ENCODE measurements at places on chromosomes 5 and 9.

DNA sequence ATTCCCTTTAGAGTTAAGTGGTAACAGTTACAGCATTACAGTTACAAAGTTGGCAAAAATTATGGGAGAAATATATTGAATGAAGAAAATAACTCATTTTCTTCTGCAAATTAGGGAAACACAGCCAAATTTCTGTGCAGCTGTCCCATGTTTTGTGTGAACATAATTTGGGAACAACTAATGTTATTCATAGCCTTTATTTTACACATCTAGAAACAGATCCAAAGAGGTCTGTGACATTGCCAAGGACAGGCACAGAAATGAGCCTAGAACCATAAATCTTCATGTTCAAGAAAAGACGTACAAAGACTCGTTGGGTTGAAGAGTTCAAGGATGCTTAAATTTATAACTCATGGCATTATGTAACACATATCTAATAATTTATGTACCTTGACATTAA is 114.1 kb upstream of the TXNDC8 start:
- DNase-seq: peak; percentile 22

DNA sequence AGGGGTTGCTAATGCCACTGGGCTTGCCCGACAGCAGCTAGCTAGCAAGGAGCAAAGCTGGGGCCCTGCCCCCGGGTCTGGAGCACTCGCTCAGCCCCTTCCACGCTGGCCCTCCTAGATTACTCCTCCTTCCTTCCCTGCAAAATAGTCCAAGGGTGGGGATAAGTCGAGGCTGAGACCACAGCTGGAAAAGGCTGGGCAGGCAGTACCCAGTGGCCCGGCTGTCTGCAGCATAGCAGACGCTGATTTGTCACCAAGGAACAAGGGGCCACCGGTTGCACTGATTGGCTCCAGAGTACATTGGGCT is 73.9 kb downstream of the ADAMTS2 start:
- DNase-seq: no peak

GRCh38 chr9:102185371-102185770 is 446.9 kb upstream of the GRIN3A start:
- no peak for DNase-seq

- DNase-seq: no peak
Measured at GRCh38 chr5:125584140-125584520, 837.7 kb upstream of the ZNF608 start.

GRCh38 chr5:1107167-1108022 is 4.5 kb downstream of the SLC12A7 start:
- no peak for DNase-seq

DNA sequence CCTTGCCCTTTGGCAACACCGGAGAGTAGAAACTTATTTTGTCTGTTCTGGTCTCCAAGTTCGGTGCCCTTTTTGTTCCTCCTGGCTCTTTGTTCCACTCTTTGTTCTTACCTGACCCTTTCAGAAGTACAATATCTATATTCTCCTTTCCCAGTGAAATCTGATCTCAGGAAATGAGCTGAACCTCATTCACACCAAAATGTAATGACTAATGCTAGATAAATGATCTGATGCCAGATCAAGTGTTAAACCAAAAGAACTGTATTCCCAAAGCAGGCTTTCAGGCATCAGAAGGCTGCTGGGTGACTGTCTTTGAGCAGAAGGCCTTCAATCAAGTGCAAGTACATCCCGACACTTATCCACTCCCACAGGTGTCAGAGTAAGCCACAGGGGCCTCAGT is 156.4 kb downstream of the SPOCK1 start:
- DNase-seq: no peak

- DNase-seq: no peak
Measured at GRCh38 chr5:132420706-132421272, 51.3 kb downstream of the SLC22A5 start.

DNA sequence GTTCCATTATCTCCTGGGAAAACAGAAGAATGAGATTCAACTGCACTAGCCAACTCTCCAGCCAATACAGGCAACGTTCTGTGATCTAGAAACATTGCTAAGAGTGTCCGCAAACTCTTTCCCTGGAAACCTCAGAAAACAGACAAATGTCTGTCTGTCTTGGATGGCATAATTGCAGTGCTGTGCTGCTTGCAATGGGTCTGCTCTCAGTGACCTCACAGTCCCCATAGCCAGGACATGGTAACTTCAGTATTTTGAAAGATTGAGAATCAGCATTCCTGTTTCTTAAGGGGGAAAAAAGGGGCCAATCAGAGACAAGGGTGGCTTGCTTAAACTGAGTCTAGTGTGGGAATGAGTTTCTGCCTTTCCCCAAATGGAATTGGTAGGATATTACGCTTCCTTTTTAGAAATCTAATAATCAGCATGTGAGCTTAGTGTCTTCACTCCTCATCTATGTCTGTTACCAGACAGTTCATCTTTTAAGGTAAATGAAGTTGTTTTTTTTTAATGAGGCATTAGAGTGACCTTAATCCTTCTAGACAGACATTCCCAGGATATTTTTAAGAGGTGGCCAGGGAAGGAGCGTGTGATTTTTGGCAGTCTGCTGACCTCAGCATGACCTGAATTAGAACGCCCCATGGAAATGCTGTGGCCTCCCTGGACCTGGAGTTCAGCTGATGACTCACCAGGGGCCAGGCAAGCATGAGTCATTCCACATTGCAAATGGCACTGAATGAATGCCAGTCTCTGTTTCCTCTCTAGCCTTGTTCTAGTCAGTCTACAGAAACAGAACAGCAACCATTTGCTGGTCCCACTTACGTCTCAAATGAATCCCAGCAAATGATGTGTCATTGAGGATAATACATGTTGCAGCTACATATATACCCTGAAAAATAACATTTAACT is 210.2 kb upstream of the ACTBL2 start:
- DNase-seq: no peak

- no peak for DNase-seq
Measured at GRCh38 chr5:151675611-151676313, 11.0 kb downstream of the SPARC start.

DNA sequence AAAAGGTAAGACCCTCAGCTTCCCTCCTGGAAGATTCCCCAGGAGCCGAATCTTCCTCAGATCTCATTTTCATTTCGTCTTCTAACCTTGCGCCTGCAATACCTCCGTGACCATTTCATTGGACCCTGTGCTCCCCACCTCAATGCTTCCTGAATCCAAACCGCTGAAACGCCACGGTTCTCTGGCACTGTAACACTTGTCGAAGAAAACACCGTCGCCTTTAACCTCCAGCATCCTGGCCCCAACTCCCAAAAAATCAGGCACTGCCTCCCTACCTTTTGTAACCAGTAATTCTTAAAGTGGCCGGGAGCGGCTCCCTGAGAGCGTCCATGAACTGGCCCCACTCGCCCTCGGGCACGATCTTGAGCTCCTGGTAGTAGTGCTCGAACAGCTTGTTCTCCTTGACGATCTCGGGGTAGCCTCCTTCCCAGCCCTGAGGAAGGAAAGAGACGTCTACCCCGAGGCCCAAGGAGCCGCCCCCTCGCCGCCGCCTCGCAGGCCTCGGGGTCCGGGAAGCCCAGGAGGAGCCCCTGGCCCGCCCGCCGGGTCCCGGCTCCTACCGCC is 438 bp downstream of the NSUN2 start:
- no peak for DNase-seq

DNA sequence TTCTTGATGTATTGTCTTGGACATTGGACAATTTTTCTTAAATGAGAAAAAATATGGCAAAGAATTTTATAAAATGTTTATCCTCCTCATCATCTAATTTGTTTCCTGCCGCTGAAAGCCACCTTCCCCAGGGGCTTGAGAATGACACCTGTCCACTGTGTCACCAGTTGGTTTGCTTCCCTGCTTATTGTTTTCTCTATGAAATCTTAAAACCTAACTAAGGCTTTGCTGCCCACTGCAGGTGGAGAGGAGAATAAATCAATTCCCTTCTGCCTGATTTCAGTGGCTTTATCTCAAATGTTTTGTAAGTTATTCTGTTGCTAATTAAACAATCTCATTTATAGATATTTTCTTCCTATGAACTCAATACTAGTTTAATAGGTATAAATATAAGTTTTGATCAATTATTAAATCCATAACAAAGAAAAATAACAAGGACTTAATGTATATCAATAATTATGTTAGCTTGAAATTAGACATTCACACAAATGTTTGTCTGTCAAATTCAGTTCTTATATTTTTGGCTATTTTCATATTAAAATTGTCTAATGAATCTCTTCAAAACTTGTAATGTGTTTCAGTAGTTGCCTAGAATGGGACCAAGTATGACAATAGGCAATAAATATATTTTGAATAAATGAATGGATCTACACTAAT is 822.5 kb downstream of the PTPRD start:
- peak; percentile 35 for DNase-seq

DNA sequence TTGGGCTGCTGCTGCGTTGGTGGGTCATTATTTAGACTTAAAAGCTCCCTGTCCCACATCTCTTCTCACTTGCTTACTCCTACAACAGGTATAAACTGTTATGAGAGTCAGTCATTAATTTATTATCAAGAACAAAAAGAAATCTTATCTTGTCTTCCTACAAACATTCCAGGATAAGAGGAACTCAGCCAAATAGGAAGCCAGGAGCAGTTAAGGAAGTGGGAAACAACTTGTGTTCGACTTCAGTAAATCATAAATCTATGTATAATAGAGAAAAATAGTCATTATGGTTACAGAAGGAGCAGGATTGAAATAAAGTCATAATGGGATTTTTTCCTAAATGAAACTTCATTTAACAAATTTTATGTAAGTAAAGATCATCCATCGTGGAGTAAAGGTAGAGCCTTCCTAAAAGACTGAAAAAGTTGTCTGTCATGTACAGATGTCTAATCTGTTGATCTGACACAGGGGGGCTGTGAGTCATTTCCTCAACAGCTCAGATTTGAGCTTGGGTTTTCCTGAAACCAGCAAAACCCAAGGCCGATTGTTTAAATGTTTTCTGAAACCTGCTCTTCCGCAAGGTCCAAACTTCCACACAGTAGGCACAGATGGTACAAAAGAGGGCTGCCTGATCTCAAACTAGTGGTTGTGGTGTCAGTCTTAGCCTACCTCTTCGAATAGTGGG is 25.3 kb upstream of the LRRTM2 start:
- no peak for DNase-seq

GRCh38 chr5:143791848-143792731 is 19.9 kb upstream of the HMHB1 start:
- DNase-seq: no peak

DNA sequence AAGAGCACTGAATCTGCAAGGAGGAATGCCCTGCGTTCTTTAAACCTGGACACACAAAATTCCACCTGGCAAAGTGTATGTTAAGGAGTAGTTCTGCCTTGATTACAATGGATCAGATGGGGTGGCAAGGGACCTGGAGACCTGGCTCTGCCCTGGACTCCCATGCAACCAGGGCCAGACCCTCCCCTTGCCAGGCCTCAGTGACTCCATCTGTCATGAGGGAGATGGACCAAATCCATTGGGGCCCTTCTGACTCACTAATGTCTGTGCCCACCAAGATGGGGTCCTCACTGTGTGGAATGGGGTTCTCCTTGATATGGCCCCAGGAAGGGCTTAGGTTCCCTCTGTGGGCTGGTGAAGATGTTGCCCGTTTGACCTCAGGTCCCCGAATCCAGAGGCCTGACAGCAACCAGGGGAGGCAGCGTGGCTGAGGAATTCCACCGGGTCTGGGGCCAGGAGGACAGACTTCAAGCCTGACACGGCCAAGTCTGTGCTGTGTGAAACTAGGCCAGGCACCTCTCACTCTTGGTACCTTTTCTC is 100.3 kb downstream of the PAX5 start:
- no peak for DNase-seq

DNA sequence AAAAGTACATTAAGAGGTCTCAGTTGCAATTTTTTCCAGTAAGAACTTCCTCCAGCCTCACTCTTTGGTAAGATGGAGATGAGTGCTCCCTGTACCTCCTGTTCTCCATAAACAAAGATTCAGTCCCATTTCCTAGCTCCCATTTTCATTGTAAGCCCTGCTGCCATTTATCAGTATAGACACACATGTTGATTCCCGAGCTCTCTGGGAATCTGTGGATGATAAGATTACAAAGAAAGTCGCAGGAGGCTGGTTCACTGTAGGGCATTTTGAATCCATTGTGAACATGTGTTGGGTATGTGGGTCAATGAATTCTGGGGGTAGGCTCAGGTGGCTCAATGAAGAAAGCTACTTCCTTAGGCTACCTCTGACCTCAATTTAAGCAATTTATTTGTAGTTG is 36.7 kb downstream of the RGMB start:
- DNase-seq: no peak

Measured in renal pelvis (tissue), 12 donors.